ENCODE measurements at places on chromosomes 11 and 22. TPM values are rescaled to one million over a fixed set of nuclear protein-coding genes. Genes with fewer than 3 reads are reported as not detected.

TMEM86A gene
- 0.72 TPM for total RNA-seq

NAV2 gene
- total RNA-seq: 18.1 TPM

TRIM66 gene
- total RNA-seq: 1.3 TPM

ANKK1 gene
- 1.6 TPM for total RNA-seq

CHRDL2 gene
- total RNA-seq: not detected

HEPN1 gene
- not detected for total RNA-seq

CALCA gene
- not detected for total RNA-seq

KCNK7 gene
- 0.23 TPM for total RNA-seq

DERL3 gene
- total RNA-seq: 1.4 TPM

MPZL2 gene
- total RNA-seq: 80.6 TPM

CST6 gene
- total RNA-seq: 0.34 TPM

PTPRCAP gene
- total RNA-seq: 1.4 TPM

POU2F3 gene
- not detected for total RNA-seq

CSF2RB gene
- not detected for total RNA-seq

SAA4 gene
- total RNA-seq: not detected

ZNF70 gene
- total RNA-seq: 2.3 TPM

DUSP18 gene
- total RNA-seq: 7.4 TPM

SNX32 gene
- total RNA-seq: not detected

MS4A4A gene
- total RNA-seq: not detected

FJX1 gene
- total RNA-seq: 145 TPM

TTLL1 gene
- total RNA-seq: 5.5 TPM

OR52B6 gene
- total RNA-seq: not detected

SAC3D1 gene
- 20.9 TPM for total RNA-seq

SCN2B gene
- 0.15 TPM for total RNA-seq

BTG4 gene
- not detected for total RNA-seq

P2RX3 gene
- not detected for total RNA-seq

B4GALNT4 gene
- total RNA-seq: 21.8 TPM

NLRX1 gene
- 13.6 TPM for total RNA-seq

FAM180B gene
- total RNA-seq: not detected

PNPLA5 gene
- not detected for total RNA-seq

SLC35F2 gene
- 51.9 TPM for total RNA-seq

YAP1 gene
- 119 TPM for total RNA-seq

SH3BP1 gene
- total RNA-seq: 59.8 TPM

TCN2 gene
- 1.6 TPM for total RNA-seq

ZP1 gene
- not detected for total RNA-seq

HMOX1 gene
- total RNA-seq: 0.39 TPM

SLC22A6 gene
- total RNA-seq: not detected

OR8A1 gene
- total RNA-seq: not detected

OR52B2 gene
- not detected for total RNA-seq

Data from hair follicular keratinocyte (primary cell).